OCI-LY7 (cell line): ENCODE measurements at places on chromosomes 5 and 9. TPM values are rescaled to one million over a fixed set of nuclear protein-coding genes. Genes with fewer than 3 reads are reported as not detected.

FAM221B gene
- total RNA-seq = not detected in 2 replicates

BHMT gene
- not detected in 2 replicates for total RNA-seq

GABRP gene
- total RNA-seq = not detected in 2 replicates

FAM200C gene
- total RNA-seq = 3.7 and 5.1 TPM in 2 replicates

PCDHB12 gene
- not detected in 2 replicates for total RNA-seq

FOXD4L5 gene
- total RNA-seq = 0.93 and 1.5 TPM in 2 replicates

ZFP37 gene
- total RNA-seq = 1.3 and 1.6 TPM in 2 replicates

CYLC2 gene
- total RNA-seq = not detected in 2 replicates

CFAP157 gene
- total RNA-seq = 0.13 TPM in 1 of 2 replicates, not detected in the other

OR1J2 gene
- total RNA-seq = not detected in 2 replicates

ENTREP1 gene
- not detected in 2 replicates for total RNA-seq

NFIB gene
- 24.5 and 25.1 TPM in 2 replicates for total RNA-seq

IL3 gene
- not detected in 2 replicates for total RNA-seq

NRG2 gene
- not detected in 2 replicates for total RNA-seq

FCN2 gene
- not detected in 2 replicates for total RNA-seq

GFRA3 gene
- not detected in 2 replicates for total RNA-seq

CCNJL gene
- not detected in 2 replicates for total RNA-seq

TMC1 gene
- total RNA-seq = not detected in 2 replicates

C9orf153 gene
- 0.27 and 0.31 TPM in 2 replicates for total RNA-seq

CARD9 gene
- total RNA-seq = 1.7 and 2.1 TPM in 2 replicates

PCDHB3 gene
- total RNA-seq = not detected in 2 replicates
